ENCODE measurements at places on chromosomes 6 and 20.

DNA sequence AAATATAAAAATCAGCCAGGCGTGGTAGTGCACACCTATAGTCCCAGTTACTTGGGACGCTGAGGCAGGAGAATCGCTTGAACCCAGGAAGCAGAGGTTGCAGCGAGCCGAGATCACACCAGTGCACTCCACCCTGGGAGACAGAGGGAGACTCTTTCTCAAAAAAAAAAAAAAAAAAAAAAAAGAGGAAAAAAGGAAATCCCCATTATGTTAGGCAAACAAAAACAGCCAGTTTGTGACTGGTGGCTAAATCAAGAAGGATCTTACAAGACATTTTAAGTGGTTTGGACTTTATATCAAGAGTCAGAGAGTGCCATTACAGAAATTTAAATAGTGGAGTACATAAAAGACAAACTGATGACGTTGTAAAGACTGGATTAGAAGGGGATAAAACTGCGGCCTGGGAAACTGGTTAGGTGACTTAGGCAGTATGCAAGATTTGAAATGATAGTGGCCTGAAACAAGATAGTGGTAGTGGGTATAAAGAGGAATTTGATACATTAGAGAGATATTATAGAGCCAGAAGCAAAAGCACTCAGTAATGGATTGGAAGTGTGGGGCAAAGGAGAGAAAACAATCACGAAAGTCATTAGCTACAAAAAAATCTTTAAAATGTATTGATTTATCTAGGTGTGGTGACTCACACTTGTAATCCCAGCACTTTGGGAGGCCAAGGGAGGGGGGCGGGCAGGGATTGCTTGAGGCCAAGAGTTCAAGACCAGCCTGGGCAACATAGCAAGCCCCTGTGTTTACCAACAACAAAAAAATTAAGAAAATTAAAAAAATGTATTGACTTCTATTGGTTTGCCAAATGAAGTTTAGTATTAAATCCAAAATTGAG lies 1.7 kb upstream of the MYO6 start:
- DNase-seq: no peak

DNA sequence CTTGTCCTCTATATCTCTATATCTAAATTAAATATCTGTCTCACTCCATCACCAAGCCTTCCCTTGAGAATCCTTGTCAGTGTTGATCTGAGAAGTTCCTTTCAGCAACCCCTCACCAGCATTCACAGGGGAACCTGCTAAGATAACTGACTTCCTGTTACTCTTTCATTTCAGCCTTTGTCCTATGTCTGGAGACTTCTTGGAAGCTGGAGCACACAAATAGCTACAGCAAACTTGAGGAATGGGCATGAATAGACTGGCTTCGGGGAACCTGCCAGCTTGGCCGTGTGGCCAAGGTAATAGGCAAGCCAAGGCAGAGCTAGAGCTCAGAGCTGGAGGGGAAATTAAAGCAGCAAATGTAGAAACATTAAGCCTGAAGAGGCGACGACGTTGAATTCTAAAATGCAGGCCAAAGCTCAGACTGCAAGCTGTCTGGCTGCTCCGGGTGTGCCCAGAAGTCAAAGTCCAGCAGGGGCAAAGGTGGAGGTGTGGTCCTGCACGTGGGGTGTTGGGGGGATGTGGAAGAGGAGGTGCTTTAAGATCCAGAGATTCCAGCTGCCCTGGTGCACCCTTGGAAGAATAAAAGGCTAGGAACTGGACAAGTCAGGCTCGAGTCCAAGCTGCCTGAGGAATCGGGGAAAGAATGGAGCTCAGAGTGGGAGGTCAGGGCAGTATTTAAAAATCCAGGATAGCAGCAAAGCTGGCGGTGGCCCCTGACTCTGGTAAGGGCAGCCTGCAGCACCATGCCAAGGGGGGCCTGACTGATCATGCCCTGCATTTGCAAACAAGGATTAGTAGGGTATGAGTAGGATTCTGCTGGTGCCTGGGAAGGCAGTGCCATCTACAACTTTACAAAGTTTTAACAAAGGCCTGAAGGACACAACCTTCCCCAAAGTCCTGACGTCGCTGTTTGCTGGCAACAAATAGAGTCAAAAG lies 185.0 kb upstream of the SGK1 start:
- no peak for DNase-seq

DNA sequence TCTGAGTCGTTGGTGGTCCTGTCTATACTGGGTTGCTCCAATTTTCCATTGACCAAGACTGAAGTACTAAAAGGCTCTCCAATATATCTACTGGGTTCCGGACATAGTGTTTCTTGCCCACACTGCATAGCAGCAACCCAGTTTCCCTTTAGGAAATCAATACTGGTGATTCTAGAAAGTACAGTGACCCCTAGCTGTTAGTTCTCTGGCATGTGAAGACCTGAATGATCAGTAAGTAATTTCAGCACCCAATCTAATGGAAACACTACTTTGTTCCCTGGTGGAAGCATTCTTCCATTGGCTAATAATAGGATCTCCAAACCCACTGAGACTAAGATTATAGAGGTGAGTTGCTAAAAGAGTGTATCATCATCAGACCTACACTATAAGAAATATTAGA lies 40.8 kb upstream of the STMND1 start:
- no peak for DNase-seq

DNA sequence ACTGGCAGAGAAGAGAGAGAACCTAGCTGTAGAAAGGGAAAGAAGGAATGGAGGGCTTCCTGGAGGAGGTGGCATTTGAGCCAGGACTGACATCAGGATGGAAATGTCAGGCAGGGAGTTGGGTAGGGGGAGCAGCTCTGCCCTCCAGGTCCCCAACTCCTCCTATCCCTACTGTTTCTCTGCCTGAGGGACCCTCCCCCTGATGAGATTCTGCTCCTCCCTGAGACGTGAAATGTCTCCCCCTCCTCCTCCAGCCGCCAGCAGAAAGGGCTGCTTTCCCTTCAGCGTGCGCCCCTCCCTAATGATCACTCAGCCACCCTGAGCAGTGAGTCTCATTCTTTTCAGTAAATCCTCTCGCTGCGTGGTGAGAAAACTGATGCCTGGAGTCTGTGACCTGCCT lies 40.6 kb downstream of the HLA-DPB1 start:
- DNase-seq: no peak

Data from urinary bladder (tissue), 4 donors.